ENCODE measurements at places on chromosomes 5 and 9.

- DNase-seq: no peak
Measured at GRCh38 chr5:131791866-131792265, 5.0 kb downstream of the FNIP1 start.

DNA sequence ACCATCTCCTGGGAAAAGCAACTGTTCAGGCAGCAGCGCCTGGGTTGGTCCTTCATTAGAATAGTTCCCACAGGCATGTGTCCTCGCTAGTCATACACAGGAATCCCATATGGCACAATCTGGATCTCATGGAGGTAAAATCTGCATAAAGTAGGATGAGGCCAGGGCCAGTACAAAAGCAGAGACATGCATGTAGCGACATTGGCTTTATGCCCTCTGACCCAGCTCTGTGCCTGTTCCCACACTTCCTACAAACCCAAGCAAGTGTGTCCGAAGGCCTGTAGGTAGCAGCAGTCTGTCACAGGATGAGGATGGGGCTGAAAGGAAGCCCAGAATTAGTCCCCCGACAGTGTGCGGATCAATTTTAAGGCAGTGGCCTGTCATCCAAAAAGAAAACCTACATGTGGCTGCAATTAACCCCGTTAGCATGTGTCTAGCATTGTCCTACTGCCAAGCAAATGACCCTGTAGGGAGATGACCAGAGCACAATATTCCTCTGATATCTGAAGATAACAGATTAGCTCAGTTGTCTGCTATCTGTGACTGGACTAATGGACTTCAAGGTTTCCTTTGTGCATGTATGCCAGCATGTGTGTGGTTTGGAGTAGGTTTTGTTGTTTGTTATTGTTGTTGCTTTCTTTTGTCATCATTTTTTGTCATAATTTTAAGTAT lies 178.8 kb downstream of the TMEM161B start:
- no peak for DNase-seq

DNA sequence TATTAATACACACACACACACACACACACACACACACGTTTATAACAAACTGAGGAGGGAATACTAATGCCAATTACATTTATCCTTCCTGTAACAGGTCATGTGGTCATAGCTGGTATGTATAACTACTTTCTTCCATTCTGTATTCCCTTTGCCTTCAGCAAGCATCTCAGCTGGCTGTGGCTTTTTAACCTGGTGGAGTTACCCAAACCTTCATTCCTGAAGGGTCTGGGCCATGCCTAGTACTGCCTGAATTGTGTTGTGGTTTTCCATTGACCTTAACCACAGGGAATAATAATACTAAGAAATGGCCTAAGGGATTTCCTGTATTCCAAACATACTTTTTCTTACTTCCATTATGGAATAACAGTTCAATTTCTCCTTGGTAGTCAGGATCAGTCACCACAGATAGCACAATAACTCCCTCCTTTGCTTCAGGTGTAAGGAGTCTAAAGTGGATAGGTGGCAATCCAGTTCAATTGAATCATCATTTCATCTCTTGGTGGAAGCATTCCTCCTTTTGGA lies 222.2 kb upstream of the MEF2C start:
- no peak for DNase-seq

GRCh38 chr5:139635606-139636206 lies 12.4 kb upstream of the CXXC5 start:
- no peak for DNase-seq

DNA sequence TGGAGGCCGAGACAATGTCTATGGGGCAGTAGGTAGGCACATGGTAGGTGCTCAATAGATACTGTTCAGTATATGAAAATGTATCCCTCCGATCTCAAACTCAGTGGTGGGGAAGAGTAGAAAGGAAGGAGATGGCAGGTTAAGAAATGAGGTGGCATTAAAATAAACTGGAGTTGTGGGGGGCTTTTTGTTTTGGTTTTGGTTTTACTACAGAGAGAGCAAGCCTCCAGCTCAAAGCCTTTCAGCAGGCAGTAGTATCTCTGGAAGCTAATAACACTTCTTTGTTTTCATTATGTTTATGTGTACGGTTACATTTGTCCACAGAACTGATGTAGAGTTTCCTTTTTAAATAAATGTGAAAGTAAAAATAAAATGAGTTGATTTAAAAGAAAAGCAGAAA lies 8.6 kb downstream of the MFAP3 start:
- no peak for DNase-seq

GRCh38 chr9:8815931-8816330 lies 1016.4 kb upstream of the DMAC1 start:
- no peak for DNase-seq

DNA sequence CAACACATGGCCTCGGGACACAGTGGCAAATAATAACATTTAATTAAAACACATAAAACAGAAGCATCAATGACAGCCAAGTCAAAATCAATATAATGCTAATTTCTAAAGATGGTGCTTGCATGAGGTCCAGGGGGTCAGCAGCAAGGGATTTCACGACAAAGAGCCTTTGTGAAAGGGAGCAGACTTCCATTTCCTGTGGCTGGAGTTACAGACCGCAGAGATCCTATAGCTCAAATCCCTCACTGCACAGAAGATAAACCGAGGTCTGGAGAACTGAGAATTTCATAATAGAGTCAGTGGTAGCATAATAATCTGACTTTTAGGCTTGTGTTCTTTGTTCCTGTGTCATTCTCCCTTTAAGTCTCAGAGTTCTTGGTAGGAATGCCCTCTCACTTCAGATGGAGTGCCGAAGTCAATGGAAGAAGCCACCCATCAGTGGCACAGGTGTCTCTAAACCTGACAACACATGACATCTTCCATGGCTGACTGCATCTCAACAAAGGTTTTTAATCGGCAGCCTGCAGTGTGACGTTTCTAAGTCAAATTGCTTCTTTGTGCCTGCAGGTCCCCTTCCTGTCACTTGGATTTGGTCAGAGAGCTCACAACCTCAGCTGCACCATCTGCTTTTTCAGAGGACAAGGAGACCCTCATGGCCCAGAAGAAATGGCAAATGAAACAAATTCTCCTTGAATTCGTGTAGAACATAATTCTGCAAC lies 67.4 kb downstream of the CARTPT start:
- DNase-seq: no peak

DNA sequence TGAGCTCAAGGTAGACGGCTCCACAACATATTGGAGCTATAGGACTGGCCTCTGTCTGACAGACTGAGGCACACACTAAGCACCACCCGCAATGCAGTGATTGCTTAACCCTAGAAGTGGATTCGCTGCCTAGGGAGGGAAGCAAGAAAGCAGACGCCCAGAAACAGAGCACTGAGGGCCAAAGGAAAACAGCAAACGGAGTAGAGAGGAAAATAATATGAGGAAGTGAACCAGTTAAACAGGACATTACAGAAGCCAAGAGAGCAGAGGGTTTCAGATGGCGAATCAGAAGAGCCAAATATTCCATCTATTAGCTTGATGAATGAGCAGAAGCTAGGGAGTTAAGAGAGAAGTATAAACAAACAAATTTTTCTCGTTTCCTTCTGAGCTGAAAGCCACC lies 139.2 kb upstream of the LHFPL2 start:
- no peak for DNase-seq

DNA sequence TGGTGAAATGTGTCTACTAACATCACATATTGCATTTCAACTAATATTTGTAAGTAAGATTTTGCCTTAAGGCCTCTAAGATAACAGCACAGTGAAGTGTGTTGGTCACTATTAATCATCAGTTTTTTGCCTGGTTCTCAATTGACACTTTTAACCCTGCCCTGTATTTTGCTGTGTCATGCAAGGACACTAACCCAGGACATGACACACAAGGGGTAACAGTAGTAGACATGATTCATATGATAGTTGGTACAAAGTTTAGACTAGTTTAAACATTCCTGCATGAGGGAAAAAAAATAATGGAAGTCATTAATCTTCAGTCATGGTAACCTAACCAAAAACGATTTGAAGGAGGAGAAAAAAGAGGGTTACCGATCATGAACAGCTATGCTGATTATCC lies 207.0 kb downstream of the DEPDC1B start:
- DNase-seq: no peak

- DNase-seq: no peak
Measured at GRCh38 chr9:6113312-6113711, 97.9 kb upstream of the RANBP6 start.

GRCh38 chr9:73753171-73753570 lies 601.5 kb downstream of the ANXA1 start:
- DNase-seq: no peak

DNA sequence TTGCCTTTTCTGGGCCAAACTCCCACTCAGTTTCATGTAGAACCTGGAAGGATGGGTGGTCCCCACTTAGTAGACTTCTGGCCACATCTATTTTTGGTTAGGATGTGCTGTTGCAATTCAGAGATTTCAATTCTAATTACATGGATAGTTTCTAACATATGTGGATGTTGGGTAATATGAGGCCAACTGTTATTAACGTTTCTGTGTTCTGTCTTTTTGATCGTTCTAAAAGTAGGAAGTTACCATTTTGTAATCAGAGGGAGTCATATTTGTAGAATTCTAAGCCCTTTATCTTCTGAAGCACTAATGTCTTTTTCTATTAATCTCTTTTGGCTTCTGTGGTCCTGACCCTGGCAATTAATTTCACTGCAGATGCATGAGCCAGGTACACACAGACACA lies 141.6 kb upstream of the SPEF2 start:
- no peak for DNase-seq

All from nucleus accumbens (tissue), 56 donors.